ENCODE measurements at places on chromosomes 4 and X.

GRCh38 chrX:38868941-38869401 is 67.7 kb downstream of the MID1IP1 start:
- no peak for DNase-seq

- no peak for DNase-seq
Observed at GRCh38 chr4:186227221-186227620, at the start of gene KLKB1. Gene KLKB1 (plus strand): TSS chr4:186227507. CDS start chr4:186228196, 689 bp downstream.

DNA sequence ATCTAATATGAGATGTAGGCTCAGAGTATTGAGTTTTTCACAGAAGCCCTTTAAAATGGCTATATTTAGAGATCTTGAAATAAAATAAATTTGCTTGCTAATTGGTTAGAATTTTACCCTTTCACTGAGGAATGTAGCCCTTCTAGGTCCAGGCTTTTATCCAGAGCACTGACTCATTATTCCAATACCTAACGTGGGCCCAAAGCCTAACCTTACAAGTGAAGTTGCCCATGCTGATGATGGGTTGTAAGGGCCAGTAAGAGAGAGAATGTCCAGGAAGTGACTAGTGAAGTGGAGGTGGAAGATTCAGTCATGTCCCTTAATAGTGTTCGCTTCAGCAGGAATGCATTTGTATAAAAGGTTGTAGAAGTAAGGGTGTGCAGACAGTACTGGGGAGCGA is 155.9 kb downstream of the STIM2 start:
- no peak for DNase-seq

DNA sequence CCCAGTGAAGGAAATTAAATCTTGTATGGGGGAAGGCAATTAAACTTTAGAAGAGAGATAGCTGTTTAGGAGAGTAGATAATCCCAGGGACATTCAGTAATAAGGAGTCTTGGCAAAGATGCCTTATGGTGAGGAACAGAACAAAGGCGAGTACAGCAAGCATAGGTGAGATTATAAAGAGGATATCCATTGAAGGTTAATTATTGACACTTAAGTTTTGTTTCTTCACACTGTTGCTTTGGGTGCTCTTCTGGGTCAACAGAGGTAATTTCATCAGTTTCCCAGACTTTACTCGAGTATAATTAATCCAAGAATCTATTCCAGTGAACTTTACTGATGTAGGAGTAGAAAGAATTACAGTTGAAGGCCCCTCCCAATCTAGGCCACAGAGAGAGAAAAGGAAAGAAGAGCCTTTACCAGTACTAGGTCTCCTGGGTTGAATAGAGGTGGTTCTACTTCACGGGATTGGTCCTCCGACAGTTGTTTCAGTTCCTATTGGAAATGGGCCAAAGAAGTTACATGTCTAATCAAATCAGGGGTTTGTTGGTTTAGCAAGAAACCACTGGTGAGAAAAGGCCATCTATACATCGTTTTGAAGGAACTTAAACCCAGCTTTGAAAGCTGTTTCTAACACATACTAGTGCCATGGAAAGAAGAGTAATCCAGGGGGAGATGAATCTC is 27.2 kb downstream of the EPGN start:
- no peak for DNase-seq

DNA sequence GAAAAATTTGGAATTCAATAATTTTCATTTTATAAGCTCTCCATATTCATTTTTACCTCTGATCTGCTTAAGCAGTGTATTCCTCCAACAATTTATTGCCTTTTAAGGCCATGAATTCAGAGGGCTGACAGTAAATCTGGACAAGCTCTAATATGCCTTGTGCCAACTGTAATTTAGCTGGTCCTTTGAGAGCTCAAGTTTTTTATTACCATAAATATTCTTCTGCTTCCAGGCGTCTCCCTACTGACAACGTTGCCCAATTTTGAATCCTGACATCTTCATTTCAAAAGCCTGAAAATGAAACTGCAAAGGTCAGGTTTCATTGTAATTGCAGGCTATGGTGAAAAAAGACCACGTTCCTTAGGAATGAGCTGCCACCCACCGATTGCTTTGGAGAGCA is 95.8 kb upstream of the GEMIN8 start:
- no peak for DNase-seq

GRCh38 chr4:124883632-124884031 is 171.1 kb upstream of the ANKRD50 start:
- DNase-seq = no peak

DNA sequence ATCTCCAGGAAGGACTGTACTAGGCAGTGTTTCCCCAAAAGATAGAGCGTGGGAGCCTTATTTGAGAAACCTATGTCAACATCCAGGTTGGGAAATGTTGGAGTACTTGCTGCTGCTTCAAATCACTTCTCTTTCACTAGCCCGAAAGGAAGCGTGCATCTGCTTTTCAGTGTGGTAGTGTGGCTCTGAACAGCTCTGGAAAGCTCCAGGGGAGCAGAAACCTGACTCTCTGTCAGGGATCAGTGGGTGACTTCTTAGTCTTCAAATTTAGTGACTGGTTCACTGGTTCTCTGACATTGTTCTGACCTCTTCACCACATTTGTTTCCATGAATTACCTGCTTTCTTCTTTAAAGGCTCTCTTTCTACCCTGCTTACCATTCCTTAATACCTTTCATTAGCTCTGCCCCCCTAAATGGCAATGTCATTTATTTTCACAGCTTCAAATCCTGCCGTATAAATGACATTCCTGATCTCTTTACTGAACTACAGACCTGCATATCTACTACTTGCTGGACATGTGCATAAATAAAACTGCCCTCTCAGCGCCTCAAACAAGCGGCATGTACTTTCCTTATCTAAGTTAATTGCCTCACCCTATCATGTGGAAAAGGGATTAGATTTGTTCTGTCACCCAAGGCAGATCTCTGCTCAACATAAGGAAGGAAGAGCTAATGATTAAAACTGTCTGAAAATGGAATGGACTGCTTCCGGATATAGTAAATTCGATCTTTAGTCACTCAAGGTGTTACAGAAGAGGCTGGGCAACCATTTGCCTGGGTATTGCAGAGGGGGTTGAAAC is 37.0 kb downstream of the DLG3 start:
- no peak for DNase-seq

DNA sequence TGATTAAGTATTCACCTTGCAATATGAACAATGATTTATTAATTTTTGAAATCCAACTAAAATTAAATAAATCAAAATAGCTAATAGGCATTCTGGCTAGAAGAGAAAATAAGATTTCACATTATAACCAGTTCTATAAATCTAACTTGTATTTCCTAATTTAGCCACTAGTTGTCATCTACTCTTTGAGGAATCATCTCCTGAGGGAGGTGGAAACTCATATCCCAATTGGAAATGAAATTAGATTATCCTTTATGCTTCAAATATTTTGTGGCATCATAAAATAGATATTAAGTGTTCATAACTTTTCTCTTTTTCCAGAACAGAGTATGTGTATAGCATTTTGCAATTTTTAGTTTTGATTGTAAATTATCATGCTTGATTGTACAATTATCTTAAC is 558.5 kb upstream of the DIAPH2 start:
- no peak for DNase-seq

DNA sequence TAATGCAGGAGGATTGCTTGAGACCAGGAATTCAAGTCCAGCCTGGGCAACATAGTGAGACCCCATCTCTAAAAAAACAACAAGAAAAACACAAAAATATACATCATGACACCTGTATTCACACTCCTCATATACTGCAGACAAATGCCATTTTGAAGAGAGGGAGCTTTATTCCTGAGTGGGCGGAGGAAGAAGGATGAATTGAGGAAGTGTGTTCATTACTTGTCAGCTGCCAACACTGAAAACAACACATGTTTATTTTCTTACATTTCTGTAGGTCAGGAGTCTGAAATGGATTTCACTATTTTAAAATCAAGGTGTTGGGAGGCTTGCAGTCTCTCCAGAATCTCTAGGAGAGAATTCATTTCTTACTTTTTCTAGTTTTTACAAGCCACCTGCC is 47.2 kb upstream of the CD99 start:
- DNase-seq = no peak

Data from NT2/D1 (cell line).